ENCODE measurements at places on chromosomes 13 and 19.

DNA sequence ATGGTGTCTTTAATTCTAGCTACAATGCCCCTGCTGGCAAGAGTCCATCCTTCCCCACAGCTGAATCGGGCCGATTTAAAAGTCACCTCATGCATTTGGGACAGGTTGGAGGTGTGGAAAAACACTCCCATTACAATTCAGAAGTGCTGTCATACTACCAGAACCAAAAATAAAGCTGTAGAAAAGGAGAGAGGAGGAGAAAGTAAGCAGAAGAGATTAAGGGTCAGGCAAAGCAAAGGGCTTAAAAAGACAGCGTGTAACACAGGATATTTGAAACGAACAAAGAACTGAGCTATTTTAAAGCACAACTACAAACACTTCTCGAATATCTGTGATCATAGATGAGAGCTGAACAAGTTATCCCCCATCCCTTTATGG, 90.4 kb downstream of the FGF14 start:
- no peak for DNase-seq

DNA sequence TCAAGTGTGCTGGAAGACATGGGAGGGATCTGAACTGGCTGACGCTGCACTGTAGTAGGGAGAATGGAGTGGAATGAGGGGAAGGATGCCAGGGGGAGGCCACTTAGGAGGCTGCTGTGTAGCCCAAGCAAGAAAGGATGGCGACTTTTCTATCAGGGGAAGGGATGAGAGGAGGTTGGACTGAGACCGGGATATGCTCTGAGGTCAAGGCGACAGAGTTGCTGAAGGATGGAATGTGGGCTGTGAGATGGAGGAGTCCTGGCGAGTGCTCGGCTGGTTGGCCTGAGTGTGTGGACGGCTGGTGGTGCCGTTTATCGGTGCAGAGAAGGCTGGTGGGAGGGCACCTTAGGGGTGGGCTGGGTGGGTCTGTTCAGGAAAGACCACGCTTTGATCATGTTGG, 45.7 kb downstream of the IRS2 start:
- no peak for DNase-seq

- no peak for DNase-seq
These were observed 33.6 kb downstream of the TNFSF11 start for GRCh38 chr13:42607546-42607945.

DNA sequence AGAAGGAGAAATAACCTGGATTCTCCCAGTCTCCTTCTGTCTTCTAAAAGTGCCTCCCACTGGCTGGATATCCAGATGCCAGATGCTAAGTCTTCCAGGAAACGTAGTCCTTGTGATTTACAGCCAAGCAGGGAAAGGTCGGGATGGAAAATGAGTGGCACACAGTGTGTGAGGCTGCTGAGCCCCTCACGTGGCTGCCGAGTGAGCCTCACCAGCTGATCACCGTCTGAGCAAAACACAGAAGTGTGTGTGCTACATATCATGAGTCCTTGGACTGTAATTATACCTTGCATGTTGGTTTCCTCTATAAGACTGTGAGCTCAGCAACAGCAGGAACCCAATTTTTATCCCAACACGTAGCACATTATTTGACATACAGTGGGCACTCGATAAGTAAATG, 15.1 kb downstream of the LHFPL6 start:
- no peak for DNase-seq

DNA sequence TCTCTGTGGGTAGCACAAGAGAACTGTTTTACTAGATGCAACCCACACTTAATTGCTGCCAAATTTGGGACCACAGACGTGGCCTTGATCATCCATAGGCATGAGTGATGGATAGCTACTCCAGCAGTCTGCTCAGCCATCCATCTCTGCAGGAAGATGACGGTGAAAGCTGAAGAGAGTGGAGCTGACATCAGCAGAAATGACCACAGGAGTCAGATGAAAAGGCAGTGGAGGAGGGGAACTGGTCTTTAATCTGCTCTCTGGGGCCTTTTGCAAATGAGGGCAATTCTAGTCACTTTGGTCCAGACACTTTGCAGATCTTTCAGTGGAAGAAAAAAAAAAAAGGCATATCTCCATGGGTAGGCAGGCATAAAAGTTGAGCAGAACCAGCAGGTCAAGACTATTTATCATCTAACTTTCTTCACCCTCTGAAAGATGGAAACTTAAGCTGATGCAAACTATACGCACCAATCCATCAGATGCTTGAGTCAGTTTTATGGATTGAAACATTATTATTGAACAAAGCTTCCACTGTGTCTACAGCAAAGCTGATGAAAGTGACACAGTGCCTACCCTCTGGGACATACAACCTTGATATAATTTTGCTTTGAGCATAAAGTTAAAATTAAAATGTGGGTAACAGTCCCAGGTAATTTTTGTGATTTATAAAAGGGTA, 281.6 kb upstream of the OBI1 start:
- DNase-seq = no peak

DNA sequence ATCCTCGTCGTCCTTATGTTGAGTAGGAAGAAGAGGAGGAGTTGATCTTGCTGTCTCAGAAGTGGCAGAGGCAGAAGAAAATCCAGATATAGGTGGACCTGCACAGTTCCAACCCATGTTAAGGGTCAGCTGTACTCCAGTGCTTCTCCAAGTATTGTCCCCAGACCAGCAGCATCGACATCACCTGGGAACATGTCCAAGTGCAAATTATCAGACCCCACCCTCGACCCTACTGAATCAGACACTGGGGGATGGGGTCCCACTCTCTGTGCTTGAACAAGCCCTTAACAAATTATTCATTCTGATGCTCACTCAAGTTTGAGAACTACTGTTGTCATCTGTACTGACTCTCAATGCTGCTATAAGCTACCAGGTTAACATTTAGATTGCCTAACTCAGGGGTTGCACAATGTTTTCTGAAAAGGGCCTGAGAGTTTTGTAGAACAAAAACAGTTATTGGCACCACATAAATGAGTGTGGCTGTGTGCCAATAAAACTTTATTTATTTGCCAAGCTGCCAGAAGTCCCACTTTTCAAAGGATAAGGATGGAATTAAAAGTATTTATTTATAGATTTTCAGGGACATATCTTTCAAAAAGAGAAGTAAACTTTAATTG, 226.7 kb upstream of the IPO5 start:
- DNase-seq = no peak

DNA sequence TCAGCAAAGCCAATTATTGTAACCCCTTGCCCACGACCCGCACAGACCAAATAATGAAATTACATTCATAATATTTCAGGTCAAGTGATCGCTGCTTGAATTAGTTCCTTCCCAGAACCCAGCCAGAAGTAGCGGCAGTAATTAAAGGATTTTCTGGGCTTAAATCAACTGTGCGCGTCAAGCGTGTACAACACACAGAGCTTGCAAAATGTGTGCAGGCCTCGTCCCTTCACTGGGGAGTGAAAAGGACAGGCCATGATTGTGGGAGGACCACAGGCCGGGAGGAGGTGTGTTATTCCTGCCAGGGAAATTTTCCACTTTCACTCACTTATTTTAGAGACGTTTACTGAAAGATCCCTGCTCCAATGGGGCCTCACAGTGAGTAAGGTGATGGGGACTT, 84.9 kb downstream of the CHST8 start:
- DNase-seq = peak; percentile 53

GRCh38 chr19:6587093-6587820, 3.7 kb downstream of the CD70 start:
- DNase-seq = no peak

- no peak for DNase-seq
These were observed 27.0 kb upstream of the OXGR1 start for GRCh38 chr13:97021241-97021640.

- DNase-seq = no peak
These were observed 65.4 kb upstream of the ZNF91 start for GRCh38 chr19:23460656-23461055.

GRCh38 chr13:91313103-91313502, 34.4 kb upstream of the MIR17HG start:
- peak; percentile 43 for DNase-seq

Measured in D341Med (cell line).